ENCODE measurements at places on chromosomes 1 and 21. TPM values are rescaled to one million over a fixed set of nuclear protein-coding genes. Genes with fewer than 3 reads are reported as not detected.

GRCh38 chr21:43300496-43301408 lies 126.2 kb downstream of the SIK1 start:
- peak; percentile 76 for DNase-seq

Gene CD101
- 0.39 TPM for total RNA-seq

- no peak for DNase-seq
Observed at GRCh38 chr1:160007577-160008200, 24.1 kb downstream of the PIGM start.

DNA sequence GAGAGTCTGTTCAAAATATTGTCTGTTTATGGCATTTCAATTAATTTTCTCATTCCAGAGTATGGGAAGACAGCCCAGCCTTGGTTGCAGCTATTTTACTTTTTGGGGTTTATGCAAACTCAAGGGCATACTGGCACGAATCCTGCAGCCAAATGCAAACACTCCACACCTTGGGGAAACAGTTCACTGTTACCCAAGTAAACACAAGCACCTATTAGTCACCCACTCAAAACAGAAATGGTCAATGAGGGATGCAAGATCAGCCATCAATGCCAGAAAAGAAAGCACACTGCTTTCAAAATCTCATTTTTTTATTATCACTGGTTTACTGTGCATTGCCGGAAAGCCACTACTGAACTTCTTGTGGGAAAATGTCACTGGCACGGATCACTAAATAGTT lies 170.6 kb downstream of the RUNX1 start:
- no peak for DNase-seq

Gene FMN2
- 0.15 TPM for total RNA-seq

DNA sequence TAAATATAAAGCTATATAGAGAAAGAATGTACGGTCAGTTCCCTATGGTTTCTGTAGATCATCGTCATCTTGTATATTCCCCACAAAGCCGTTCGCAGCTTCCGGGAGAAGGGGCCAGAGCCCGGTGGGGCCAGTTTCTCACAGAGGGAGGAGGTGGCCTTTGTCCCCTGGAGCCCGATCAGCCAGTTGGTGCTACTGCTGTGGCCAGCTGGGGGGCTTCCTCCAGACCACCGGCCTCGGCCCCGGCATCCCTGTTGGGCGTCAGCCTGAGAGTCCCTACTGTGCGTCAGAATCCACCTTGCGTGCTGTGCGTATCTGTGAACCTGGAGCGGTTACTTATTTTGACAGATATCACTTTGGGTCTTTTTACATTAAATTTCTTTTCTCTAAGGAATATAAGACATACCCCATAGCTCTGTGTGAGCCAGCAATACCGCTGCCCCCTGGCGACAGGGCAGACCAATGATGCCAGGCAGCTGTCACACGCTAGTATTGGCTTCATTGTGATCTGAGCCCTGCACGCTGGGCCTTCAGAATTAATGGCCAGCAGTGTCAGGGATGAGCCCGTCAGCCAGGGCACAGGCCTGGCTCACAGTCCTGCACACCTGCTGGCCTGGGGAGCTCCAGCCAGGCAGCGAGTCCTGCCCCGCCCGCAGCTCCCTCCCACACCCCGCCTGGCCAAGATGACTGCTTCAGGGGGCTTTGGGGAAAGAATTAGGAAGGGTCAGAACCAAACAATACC lies 145.9 kb downstream of the PGBD5 start:
- DNase-seq, result no peak

GRCh38 chr21:14989359-14989758 lies 75.4 kb downstream of the NRIP1 start:
- DNase-seq, result no peak

GRCh38 chr21:21007606-21008005 lies 9.4 kb downstream of the NCAM2 start:
- DNase-seq, result no peak

Gene TSNAX
- 71.0 TPM for total RNA-seq

DNA sequence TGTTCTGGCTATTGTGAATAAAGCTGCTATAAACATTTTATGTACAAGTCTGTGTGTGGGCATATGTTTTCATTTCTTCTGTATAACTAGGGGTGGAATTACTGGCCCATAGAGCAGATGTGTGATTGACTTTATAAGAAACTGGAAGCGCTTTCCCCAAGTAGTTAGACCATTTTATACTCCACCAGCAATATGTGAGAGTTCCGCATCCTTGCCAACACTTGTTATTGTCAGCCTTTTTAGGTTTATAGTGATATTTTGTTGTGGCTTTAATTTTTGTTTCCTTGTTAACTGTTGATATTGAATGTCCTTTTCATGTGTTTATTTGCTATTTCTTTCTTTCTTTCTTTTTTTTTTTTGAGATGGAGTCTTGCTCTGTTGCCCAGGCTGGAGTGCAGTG lies 9.4 kb downstream of the MAN1C1 start:
- DNase-seq, result no peak

DNA sequence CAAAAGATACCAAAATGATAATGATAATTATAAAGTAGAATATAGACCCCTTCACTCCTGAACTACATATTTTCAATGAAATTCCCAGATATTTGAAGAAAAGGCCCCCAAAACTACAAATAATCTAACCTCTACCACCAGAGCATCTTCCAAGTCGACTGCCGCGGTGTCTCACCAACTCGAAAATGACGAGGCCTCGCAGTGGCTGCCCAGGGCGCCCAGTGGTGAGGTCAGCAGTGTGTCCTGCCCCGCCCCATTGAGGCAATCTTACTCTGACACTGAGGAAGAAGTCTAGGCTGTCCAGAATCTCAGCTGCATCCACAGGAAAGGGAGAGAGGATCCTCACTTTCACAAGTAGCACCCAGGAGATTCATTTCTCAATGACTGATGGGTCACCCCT lies 5.2 kb downstream of the DUSP10 start:
- peak; percentile 54 for DNase-seq

DNA sequence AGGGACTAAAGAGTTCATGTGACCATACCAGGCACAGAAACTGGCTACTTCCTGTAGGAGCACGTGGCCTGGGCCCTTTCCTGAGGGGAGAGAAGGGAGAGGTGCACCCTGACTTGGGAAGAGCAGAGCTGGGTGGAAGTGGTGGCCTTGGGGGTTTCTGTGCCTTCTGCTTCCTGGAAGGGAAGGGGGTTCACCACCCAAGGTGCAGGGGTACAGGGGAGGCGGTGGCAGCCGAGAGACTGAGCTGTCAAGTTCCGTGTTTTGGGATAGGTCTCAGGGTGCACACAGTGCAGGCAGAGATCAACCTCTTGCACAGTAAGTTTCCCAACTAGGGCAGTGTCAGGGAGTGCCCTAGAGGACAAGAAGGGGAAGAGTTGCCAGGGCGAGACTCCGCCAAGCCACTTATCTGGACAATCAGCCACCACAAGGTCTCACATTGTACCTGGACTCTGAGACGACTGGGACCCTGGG lies 10.1 kb downstream of the HECTD3 start:
- no peak for DNase-seq

DNA sequence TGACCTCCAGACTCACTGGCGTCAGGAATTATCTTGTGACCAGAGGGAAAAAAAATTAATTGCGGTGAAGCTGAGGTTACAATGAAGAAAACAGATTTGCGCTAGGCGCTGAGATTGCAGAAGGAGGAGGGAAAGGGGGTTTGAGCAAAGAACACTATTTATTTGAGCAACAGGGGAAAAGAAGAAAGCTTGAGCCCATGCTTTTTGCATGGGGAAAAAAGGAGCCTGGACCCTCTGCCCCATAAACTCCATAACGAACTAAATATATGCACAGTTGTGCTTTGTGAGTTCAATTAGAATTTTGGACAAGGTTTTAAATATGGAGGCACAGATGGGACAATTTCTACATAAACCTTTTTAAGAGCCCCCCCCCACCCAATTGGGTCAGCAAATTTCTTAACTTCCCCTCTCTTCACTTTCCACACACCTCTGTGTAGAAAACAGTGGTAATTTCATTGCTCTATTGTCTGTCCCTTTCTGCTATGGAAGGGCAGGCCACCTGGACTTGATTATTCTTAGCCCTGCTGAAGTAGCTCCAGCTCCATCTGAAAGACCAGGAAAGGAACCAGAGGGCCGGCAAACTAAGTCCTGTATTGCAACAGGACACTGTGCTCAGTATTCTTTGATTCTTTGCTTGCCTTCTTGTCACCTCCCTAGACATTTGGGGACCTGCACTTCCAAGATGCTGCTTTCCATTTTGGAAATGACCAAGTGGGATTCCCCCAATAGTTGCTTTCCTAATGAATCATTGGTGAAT lies 862 bp upstream of the ID3 start:
- no peak for DNase-seq

- DNase-seq, result no peak
Observed at GRCh38 chr1:101174722-101175121, 62.1 kb upstream of the S1PR1 start.

GRCh38 chr1:204073837-204074273 lies 940 bp downstream of the SOX13 start:
- peak; percentile 64 for DNase-seq

DNA sequence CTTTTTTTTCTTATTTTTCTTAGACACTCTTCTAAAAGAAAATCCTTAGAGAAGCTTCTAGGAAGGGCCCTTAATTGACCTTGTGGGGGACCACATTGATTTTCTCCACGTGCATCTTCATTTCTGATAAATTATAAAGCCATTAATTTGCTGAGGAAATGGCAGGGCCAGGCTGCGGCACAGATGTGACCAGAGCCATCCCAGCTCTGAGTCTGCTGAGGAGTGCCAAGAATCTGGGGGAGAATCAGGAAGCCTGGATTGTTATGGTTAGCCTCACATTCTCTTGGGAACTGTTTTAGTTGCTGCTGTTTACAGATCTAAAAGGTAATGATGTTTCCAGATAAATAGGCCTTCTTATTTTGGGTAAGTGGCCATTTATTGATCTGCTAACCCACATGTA lies 16.2 kb downstream of the PROX1 start:
- no peak for DNase-seq

Gene SFN
- 0.43 TPM for total RNA-seq

Gene TPTE
- total RNA-seq, result not detected

DNA sequence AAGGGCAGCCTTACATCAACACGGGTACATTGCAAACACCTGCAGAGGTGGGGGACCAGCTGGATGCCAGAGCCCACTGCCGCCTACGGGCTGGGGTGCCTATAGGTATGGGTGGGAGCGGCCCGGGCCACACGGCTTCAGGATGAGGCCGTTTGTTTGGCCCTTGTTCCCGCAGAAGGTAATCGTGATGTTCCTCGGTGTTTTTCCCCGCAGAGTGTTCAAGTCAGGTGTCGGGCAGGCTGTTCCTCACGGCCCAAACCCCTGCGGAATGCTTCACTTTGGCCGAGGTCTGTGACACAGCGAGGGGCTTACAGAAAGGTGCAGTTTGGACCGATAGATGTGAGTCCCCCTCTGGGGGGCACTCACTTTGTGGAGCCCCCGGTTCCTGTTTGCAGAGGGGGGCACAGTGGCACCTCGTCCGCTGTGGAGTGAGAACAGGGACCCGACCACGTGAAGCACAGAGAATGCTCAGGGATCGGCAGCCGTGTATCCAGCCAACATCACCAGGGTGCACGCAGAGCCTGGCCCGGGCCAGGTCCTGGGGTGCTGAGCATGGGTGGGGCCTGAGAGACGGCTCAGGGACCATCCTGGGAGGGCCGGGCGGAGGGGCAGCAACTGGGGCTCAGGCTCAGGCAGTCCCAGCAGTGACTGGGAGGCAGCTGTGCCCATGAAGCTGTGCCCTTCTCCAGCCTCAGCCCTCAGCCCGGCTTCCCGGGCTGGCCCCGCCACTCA lies 453 bp upstream of the TTLL10 start:
- DNase-seq, result no peak

DNA sequence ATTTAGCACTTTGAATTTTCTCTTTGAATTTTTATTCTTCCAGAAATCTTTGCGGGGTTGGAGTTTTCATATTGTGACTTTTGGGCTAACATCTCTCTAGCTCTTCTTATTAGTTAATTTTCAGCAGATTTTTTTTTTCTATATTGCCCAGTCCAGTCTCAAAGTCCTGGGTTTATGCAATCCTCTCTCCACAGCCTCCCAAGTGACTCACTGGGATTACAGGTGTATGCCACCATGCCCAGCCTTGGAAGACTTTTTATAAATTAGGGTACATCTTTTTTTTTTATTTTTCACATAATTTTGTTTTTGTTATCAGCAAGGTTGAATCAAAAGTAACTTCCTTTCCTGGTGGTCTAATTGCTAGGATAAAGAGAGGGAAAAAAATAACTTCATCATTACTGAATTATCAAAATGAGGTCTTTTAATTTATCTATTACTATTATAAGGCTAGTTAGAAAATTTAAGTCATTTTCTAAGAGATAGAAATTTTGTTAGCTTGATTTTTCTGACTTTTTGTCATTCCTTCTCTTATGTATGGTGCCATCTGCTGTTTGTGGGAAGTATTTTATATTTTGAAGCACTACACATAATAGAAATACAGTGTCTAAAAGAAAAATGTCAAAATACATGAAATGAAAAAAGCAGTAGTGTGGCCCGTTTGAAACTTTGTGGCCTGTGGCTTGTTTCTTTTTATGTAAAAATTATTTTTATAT lies 273.4 kb upstream of the CACYBP start:
- no peak for DNase-seq

Gene SPRR1B
- not detected for total RNA-seq

GRCh38 chr1:52518962-52519361 lies 33.9 kb downstream of the TUT4 start:
- no peak for DNase-seq

Gene EDN2
- total RNA-seq, result not detected

- peak; percentile 57 for DNase-seq
Observed at GRCh38 chr1:35452106-35452774, 105.0 kb downstream of the KIAA0319L start.

DNA sequence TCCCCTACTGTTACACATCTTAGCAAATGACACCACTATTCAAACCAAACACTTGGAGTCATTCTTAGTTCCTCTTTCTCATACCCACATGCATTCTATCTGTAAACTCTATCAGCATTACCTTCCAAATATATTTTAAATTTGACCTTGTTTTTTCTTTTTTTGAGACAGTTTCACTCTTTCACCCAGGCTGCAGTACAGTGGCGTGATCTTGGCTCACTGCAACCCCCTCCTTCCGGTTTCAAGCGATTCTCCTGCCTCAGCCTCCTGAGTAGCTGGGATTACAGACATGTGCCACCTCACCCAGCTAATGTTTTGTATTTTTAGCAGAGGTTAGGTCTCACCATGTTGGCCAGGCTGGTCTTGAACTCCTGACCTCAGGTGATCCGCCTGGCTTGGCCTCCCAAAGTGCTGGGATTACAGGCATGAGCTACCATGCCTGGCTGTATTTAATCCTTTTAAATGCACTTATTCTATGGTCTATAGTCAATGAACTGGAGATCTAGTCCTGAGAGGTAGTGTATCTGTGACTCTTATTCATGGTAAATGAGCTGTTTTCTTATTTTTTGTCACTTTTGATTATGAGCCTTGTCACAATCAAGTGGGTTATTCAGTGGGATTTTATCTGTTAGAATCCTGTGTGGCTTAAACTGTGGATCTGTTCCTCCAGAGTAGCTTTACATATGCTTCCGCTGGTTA lies 73.1 kb downstream of the GATAD2B start:
- DNase-seq, result no peak

- no peak for DNase-seq
Observed at GRCh38 chr1:203932556-203932955, 71.2 kb downstream of the SNRPE start.

- peak; percentile 35 for DNase-seq
Observed at GRCh38 chr1:228978484-228979324, 243.4 kb downstream of the RHOU start.

Data from psoas muscle (tissue), 8 donors.